ENCODE measurements at places on chromosomes 3 and 15. TPM values are rescaled to one million over a fixed set of nuclear protein-coding genes. Genes with fewer than 3 reads are reported as not detected.

DNA sequence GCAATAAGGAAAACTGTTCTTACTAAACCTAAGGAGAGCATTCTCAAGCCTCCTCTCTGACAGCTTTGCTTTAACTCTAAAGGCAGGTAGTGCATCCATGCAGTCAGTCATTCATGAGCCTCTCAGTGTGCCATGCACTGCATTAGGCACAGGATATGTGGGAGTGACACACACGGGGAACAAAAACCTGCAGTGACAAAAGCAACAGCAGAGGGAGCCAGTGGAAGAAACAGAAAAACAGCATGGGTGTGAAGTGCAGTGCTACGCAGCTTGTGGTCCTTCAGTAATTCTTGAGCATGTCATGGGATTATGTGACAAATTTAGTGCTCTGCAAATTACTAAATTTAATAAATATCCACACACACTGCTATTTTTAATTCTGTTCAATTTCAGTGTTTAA, 230.7 kb downstream of the BBX start:
- H3K27ac ChIP-seq: no peak overlapping the region
- H3K4me3 ChIP-seq: no peak overlapping the region
- no peaks in the 10 kb centered on the region for H3K27me3 ChIP-seq
- H3K4me1 ChIP-seq: no peaks in the 10 kb centered on the region

DNA sequence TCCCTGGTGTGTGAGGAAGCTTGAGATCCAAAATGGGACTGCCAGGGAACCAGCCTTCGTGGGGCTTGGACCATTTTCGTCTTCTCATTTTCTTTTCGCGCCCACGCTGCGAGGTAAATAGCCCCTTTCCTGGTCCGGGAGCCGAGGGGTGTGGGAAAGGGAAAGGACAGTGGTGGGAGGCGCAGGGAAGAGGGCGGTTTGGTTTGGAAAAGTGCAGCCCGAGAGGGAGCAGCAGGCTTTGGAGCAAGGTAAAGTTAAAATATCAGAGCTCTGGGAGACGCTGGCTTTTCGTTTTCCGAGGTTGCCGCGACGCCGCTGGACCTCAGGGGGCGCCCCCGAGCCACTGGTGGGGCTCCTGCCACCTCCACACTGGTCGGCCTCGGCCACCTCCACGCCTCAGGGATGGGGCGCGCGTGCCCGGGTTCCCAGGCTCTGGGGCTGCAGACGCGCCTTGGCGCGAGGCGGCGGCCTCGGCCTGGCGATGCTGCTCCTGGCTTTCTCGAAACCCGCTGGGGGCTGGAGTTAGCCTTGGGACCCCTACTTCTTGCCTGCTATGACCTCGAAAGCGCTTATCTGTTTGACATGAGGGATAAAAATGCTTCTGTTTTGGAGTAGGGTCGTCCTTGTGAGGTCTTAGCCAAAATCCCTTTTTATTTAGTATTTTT, 3.2 kb downstream of the PTPRG start:
- no peak overlapping the region for H3K27ac ChIP-seq
- DNase-seq: peak; percentile 26
- peaks cover 7% of the 10 kb centered on the region for H3K4me1 ChIP-seq
- no peaks in the 10 kb centered on the region for H3K36me3 ChIP-seq

GRCh38 chr15:93221759-93222158, 132.7 kb upstream of the RGMA start:
- H3K4me3 ChIP-seq: no peak overlapping the region
- H3K27me3 ChIP-seq: peaks cover 14% of the 10 kb centered on the region
- H3K27ac ChIP-seq: no peak overlapping the region
- H3K36me3 ChIP-seq: no peaks in the 10 kb centered on the region

DNA sequence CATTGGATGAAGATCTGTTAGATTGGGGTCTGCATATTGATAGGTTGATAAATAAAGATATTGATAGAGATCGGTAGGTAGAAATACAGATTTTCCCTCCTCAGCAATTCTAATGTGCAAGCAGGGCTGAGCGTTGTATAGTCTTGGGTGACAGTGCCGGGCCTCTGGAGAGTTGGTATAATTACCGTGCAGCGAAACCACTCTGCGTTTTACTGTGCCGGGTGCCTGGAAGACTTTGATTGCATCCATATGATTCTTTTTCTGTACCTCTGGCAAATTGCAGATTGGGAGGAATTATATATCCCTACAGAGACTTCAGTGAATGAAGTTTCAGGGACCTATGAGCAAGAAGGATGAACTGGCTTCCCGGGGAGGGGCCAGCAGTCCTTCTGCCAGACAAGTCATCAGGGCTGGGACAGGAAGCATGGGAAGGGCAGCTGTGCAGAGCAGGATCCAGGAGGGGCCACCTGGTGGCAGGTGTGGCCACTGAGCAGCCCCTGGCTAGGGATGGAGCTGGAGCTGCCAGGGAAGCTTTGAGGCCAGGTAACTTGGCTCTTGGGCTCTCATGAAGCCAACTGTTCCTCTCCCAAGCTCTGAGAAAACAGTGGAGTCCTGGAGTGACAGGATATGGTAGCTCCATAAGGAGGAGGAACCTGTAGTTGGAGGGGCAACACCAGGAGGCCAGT, 132.5 kb downstream of the APBA2 start:
- peaks cover 23% of the 10 kb centered on the region for H3K4me1 ChIP-seq
- DNase-seq: no peak
- no peaks in the 10 kb centered on the region for H3K36me3 ChIP-seq
- no peak overlapping the region for H3K4me3 ChIP-seq
- H3K27ac ChIP-seq: no peak overlapping the region
- no peaks in the 10 kb centered on the region for H3K27me3 ChIP-seq

- no peaks in the 10 kb centered on the region for H3K36me3 ChIP-seq
- no peak overlapping the region for H3K4me3 ChIP-seq
- no peak overlapping the region for H3K27ac ChIP-seq
- H3K4me1 ChIP-seq: peaks cover 21% of the 10 kb centered on the region
- DNase-seq: no peak
- no peaks in the 10 kb centered on the region for H3K27me3 ChIP-seq
These were observed 4.1 kb downstream of the CCR8 start for GRCh38 chr3:39333607-39334006.

- no peak overlapping the region for H3K4me3 ChIP-seq
- H3K27ac ChIP-seq: no peak overlapping the region
- no peaks in the 10 kb centered on the region for H3K4me1 ChIP-seq
These were observed 57.5 kb downstream of the HOMER2 start for GRCh38 chr15:82894971-82895520.

Gene CACNA2D2
- total RNA-seq: 3.3 TPM

DNA sequence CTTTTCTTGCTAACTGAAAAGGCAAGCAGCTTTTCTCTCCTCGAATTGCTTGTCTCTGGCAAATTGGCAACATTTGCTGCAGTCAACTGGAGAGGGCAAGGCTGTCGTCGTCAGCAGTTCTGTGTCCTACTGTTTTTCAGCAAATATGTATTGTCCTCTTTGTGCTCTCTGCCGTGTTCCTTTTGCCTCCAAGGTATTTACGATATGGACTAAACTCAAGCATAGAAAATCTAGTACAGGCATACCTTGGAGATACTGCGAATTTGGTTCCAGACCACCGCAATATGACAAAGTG, 558 bp upstream of the SLC30A4 start:
- peaks cover 12% of the 10 kb centered on the region for H3K27me3 ChIP-seq
- H3K27ac ChIP-seq: peak overlapping the region; percentile 87
- peaks cover 5% of the 10 kb centered on the region for H3K36me3 ChIP-seq
- peak overlapping the region; percentile 86 for H3K4me3 ChIP-seq
- peaks cover 22% of the 10 kb centered on the region for H3K4me1 ChIP-seq

Gene GOLGA8Q
- 1.0 TPM for total RNA-seq

GRCh38 chr15:63598473-63599400, 1.6 kb downstream of the FBXL22 start:
- H3K36me3 ChIP-seq: no peaks in the 10 kb centered on the region
- H3K27me3 ChIP-seq: no peaks in the 10 kb centered on the region
- H3K27ac ChIP-seq: peak overlapping the region; percentile 29
- H3K4me3 ChIP-seq: peak overlapping the region; percentile 90
- peaks cover 83% of the 10 kb centered on the region for H3K4me1 ChIP-seq

Gene GCNT3
- total RNA-seq: not detected
